ENCODE measurements at places on chromosomes 13 and 19.

DNA sequence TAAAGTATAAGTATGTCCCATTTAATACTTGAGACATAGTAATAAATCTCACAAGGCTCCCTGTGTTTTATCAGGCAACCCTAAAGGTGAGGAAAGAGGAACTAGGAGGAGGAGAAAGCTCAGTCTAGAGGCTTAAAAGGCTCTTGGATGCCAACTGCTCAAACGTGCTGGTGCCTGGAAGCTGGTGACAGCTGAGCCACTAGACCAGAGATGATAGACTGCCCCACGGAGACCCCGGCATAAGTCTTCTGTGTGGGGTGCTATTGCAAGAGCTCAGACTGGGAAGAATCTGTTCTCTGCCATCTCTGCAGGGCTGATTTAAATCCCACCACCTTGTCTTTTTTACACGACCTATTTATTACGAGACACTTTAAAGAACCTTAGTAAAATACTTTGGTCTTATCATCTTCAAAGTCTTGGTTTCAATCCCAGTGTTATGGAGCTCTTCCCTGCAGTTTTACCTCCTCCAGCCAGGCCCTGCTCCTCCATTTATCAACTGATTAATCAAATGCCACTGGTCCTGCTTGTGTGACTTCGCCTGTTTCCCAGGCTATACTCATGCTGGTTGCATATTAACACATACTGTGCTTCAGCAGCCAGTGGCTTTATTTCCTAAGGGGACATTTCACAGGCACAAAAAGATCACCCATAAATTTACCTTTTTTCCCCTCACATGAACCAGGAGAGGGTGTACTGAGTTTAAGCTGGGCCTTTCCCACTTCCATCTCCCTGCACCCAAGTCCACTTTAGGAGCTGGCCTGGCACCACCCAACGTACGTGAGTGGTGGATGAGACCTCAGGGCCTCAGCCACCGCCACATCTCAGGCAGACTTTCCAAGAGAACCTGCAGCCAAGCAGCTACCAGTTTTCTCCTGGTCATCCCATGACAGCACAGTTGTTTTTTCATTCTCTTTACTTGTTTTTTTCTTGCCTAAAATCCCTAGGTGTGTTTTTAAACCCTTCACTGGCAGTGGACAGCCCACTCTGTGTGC lies 7.8 kb upstream of the ATP12A start:
- DNase-seq, result no peak

GRCh38 chr19:55341171-55341588 lies 1.5 kb downstream of the KMT5C start:
- peak; percentile 74 for DNase-seq

DNA sequence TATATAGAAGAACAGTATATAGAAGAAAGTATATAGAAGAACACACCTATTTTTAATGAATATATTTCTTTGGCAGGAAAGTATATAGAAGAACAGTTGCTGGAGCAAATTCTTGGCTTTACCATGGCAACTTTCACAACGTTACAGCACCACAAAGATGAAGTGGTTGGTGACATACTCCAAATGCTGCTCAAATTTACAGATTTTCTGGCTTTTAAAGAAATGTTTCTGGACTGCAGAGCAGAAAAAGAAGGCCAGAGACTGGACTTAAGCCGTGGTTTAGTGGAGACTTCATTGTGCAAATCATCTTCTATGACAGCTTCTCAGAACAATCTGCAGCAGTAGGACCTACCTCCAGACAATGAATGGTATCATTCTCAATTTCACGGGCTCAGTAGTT lies 24.3 kb upstream of the RFXAP start:
- DNase-seq, result no peak

DNA sequence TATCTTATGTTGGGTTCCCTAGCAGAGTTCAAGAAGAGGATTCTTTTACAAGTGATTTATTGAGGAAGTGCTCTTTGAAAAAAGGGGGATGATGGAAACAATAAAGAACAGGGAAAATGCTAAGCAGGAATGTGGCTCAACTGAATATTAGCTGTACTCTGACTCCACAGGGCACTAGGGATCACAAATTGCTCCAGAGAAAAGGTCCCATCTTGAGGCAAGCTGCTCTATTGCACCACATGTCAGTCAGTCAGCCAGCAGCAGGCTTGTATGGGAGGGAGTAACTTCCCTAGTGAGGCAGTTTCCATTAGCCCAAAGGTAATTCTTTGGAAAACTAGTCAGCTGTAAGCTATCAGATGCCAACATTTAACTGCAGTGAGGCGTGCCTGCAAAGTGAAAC lies 73.3 kb upstream of the FNDC3A start:
- no peak for DNase-seq

DNA sequence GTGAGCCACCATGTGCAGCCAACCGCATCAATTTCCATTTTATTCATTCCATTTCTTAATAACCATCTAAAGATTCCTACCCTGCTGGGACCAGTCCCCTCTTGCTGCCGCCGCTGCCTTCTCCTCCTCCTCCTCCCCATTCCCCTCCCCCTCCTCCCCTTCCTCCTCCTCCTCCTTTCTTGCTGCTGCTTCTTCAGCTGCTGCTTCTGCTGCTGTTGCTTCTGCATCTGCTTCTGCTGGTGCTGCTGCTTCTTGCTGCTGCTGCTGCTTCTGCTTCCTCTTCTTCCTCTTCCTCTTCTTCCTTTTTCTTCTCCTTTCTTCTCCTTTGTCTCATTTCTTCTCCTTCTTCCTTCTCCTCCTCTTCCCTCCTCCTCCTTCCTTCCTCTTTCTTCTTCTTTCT lies 20.0 kb upstream of the SPRYD7 start:
- no peak for DNase-seq

DNA sequence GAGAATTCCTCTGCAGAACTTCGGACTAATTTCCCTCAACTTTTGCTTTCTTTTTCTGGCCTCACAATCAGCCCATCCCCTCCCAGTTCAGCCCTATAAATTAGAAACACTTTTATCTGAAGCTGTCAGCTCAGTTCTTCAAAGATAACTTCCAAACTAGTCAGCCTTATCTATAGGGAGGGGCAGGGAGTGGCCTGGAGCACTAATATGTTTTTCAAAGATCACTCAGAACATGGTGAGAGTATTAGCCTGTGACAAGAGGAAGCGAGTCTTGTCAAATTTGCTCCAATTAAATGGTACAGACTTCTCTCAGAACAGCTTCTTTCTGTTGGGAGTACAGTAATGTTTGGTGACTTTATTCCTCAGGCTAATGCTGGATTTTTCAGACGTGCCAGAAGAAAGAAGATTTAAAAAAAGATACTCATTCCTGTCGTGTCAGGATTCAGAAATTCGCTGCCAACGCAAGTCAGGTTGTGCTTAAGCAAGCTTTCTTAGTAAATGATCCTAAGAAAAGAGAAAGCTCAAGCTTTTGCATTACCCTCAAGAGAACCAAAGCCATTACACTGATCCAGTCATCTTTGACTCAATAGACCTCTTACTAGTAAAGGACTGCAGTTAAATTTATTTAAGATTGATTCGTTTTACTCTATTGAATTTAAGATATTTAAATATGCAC lies 1033.6 kb downstream of the SLITRK5 start:
- DNase-seq, result no peak

GRCh38 chr13:41273831-41274441 lies 10.6 kb upstream of the MTRF1 start:
- no peak for DNase-seq

DNA sequence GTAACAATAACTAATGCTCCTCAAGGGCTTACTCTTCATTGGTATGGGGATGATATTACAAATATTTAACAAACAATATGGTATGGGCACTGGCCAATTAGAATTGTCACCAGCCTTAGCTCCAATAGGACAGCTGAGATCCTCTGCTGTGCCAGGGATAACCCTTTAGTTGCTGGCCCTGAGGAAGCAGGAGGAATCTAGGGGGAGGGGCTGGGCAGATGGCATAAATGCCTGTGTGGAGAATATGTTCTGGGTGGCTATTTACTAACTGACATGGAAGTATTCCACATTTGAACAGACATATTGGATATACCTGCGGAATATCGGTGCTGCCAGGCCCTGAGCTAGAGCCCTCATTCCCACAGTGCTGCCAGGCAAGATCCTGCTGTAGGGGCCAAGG lies 16.6 kb upstream of the LRCH1 start:
- DNase-seq, result no peak

GRCh38 chr19:51607077-51607476 lies 23.1 kb downstream of the SIGLEC5 start:
- no peak for DNase-seq

- no peak for DNase-seq
Observed at GRCh38 chr13:102328909-102329308, 72.9 kb downstream of the FGF14 start.

DNA sequence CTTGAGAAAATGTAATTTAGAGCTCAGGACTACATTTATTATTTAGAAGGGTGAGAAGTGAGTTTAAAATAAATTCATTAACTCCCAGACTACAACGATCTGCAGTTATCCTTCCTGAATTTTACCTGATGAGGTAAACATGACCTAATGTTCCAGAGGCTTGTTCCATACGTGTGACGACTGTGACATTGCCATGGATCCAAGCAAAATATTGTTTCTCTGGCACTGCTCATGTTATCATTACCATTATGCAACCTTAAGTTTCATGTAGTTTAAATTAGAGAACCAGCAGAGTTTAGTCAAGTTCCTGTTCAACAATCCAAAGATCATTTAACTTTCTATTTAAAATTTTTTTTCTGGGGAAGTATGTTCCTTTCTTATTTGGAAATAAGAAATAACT lies 279.6 kb downstream of the KLF5 start:
- DNase-seq, result no peak

DNA sequence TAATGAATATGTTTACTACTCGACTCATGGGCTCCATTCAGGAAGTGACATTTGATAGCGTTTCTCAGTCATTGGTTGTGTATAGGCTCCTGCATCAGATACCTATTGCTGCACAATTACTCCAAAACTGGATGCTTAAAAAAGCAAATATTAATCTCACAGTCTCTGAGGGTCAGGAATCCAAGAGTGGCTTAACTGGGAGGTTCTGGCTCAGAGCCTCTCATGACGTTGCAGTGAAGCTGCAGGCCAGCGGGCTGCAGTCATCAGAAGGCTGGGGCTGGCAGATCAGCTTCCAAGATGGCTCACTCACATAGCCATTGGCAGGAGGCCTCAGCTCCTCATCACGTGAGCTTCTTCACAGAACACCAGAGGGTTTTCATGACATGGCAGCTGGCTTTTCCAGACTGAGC lies 525.1 kb upstream of the NBEA start:
- DNase-seq, result no peak

DNA sequence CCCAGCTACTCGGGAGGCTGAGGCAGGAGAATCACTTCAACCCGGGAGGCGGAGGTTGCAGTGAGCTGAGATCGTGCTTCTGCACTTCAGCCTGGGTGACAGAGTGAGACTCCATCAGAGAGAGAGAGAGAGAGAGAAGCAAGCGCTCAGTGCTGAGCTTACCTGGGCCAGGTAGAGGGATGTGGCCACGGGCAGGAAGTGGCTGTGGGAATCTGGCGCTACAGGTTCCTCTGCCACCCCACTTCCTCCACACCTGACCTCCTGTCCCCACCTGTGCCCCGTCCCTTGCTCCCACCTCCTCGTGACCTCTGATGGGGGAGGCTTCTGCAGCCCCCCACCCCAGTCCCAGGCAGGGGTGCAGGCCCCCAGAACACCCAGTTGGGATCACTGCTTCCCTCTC lies 1.0 kb upstream of the NCCRP1 start:
- no peak for DNase-seq

- no peak for DNase-seq
Observed at GRCh38 chr19:47027586-47028088, 8.0 kb downstream of the NPAS1 start.

- no peak for DNase-seq
Observed at GRCh38 chr13:85985797-85986196, 186.6 kb upstream of the SLITRK6 start.

GRCh38 chr19:55284405-55285058 lies 735 bp downstream of the BRSK1 start:
- peak; percentile 24 for DNase-seq

DNA sequence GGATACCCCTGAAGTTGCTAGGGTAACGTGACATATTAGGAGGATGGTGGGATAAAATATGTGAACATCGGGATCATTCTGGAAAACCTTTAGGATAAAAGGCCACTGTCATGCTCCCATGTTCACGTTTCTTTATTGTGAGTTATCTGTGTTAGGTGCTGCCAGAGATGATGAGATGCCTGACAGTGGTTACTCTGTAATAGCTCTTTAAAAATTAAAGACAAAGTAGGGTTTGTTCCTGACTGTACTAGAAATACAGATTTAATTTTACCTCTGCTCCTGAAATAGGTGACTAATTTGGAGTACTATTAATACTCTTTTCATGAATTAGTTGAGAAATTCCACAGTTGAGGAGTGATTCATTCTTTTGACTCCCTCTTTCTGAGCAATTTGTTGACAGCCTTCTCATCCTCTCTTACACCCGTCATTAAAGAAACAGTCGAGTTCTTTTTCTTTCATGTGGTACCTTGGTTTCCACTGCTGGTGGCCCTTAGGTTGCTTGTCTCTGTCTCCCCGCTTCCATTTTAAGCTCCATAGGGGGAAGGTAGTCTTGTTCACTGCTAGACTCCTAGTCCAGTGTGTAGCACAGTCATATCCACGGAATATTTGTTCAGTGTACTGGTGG lies 28.4 kb downstream of the SAE1 start:
- DNase-seq, result no peak
